Left colon (tissue), 2 donors: ENCODE measurements at places on chromosomes 2 and 18. TPM values are rescaled to one million over a fixed set of nuclear protein-coding genes. Genes with fewer than 3 reads are reported as not detected.
A peak's percentile ranks its signal among the peaks of the same experiment; 100 is the strongest.

DNA sequence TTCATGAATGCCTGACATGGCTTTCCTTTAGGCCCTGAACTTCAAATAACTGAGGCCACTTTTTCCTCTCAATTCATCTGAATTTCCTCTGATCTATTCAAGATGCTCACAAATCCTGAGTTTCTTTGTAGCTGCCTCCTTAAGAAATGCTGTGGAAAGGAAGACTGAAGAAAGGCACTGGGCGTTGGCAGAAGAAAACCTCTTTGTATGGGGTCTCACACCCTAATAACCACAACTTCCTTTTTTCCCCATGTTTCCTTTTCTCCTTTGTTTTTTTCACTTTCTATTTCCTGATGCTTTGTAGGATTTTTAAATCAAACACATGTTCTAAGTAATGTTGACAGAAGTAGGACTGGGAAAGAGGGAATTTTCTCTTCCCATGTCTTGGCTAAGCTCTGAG lies 447.4 kb downstream of the CMPK2 start:
- no peak for DNase-seq

DNA sequence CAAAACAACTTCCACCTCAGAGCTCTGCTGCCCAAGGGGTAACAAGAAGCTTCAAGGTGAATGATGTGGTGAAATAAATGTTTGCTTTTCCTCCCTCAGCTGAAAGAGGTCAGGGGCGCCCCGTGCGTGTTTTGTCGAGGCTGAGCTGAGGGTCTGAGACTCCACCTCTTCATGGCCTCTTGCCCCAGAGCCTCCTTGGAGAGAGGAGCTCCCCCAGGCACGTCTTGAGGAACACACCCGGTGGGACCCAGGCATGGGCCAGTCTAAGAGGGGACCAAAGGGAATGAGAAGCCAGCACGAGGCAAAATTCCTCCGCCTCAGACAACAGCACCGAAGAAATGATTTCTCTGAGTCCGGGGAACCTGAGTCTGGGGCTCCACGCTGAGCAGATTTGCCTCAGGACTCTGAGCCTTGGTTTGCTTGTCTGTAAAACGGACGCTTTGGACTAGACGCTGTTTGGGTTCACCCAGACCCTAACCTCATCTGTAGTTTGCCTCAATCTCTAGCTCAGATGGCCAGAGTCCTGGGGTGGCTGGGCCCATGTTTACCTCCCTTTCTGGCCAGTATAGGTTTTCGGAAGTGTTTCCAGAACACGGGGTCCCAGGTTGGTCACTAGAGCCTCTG lies 56.4 kb upstream of the ODC1 start:
- DNase-seq: no peak

- DNase-seq: no peak
Measured at GRCh38 chr2:1563943-1564891, 151.0 kb downstream of the TPO start.

DNA sequence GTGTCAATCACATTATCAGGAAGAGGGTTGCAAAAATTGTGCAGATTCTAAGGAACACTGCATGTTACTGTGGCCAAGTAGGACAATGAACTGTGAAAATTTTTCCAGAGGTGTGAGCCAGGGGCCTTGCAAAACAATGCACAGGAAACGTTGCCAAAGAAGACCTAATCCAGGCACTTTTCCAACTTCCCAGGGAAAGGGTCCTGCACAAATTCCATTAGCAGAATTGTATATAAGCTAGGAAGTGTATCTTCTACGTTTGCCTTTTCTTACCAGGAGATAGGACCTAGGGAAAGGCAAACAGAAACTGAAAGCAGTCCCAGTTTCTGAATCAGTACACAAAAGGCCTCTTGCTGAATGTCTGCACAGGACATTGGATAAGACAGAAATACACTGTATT lies 1888.3 kb upstream of the CELF4 start:
- no peak for DNase-seq

DNA sequence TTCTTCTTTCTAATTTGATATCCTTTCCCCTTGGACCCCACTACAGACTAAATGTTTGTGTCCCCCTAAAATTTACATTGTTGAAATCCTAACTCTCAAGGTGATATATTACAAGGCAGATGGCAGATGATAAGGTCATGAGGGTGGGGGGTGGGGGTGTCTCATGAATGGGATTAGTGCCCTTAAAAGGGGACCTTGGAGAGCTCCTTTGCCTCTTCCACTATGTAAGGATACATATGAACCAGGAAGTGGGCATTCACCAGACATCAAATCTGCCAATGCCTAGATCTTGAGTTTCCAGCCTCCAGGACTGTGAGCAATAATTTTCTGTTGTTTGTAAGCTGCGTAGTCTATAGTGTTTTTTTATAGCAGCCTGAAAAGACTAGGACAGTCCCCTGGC lies 89.1 kb downstream of the PLA2R1 start:
- DNase-seq: no peak

GRCh38 chr2:185567196-185567595 lies 171.4 kb upstream of the FSIP2 start:
- DNase-seq: no peak

DNA sequence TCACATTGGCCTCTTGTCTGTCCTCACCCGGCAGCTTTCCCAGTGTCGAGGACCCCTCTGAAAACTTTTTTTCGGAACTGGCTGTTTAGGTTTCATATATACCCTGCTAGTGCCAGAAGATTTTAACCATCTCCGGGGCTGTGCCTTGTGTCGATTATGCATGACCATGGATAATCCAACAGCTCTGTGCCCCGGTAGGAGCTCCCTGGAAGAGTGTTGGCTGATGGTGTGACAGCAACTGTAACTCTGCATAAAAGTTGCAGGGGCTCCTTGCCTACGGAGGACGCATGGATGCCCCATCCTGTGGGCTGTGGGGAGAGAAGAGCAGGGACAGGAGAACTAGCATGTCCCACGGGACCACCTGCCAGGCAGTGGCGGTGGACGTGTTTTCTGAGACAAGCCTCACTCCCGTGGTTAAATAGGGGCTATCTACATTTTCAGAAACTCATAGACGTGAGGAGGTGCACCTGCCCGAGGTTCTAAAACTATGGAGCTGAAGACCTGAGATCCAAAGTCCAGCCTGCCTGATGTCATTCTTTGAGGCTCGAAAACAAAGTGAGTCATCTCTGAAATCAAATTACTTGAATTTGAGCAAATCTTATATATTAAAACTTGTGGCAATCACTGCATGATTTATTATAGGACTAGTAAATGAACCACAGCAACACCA lies 437.2 kb upstream of the HS6ST1 start:
- DNase-seq: no peak

GRCh38 chr2:6143812-6144211 lies 451.6 kb downstream of the SOX11 start:
- DNase-seq: no peak

DNA sequence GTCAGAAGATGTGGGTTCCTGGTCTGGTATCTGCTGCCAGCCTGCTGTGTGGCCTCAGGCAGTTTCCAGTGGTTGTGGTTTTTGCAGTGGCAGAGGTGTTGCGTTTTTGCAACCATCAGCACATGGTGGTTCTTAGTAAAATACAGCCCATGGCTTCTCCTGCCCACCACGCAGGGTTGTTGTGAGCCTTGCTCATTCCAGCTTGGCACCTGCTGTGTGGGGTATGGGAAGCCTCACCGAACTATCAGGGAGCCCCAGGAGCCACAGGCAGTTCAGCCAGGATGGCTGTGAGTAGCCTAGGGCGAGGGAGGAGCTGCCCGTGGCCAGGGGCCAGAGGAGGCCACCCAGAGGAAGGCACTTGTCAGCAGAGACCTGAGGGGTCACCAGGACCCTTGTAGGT lies 9.8 kb downstream of the ARID5A start:
- no peak for DNase-seq

DNA sequence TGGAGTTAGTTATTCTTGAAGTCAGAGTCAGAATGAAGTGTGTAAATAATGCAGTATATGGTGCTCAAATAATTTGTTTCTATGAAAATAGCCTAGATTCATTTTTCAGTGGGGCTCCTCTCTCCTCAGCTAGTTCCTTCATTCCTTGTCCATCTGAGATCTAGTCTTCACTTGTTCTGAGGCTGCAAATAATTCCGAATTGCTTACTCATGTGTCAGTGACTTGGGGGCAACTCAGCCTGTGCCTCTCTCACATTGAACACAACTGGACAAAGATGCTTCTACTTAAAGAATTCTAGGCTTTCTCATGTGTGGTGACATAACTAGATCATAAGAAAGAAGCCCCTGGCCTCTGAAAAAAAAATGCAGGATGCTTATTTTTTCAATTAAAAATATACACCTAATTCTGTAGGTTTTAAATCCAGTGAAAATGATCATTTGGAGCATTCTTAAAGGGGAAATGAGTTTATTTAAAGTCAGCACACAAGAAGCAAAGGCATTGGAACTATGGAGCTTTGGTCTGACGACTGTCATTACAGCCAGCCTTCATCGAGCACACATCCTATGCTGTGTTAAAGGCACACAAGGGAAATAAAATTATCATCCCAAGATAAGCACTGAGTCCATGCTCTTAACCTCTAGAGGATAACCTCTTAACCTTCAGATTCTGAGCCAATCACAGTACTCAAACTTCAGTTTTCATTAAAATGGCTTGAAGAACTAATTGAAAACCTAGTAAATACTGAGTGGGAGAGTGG lies 24.8 kb upstream of the SCN7A start:
- no peak for DNase-seq

DNA sequence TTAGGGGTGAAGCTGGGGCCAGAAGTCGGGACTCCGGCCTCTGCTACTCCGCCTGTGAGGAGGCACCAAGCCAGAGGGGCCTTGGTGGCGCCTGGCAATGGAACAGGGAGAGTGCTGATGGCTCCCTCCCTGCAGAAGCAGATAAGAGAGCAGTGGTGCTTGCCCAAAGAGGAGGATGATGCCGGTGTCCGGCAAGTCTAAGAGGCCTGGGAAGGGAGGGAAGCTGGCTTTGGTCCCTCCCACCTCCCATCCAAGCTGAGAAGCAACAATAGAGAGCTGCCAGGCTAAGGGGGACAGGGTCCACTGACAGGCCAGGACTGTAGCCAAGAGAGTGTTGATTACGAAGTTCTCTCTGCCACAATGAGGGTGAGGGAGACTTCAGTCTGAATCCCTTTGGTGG lies 479.5 kb downstream of the TNS1 start:
- no peak for DNase-seq

GRCh38 chr2:55902429-55902828 lies 21.2 kb downstream of the EFEMP1 start:
- DNase-seq: no peak

GRCh38 chr18:56748698-56749268 lies 97.6 kb downstream of the WDR7 start:
- DNase-seq: no peak

DNA sequence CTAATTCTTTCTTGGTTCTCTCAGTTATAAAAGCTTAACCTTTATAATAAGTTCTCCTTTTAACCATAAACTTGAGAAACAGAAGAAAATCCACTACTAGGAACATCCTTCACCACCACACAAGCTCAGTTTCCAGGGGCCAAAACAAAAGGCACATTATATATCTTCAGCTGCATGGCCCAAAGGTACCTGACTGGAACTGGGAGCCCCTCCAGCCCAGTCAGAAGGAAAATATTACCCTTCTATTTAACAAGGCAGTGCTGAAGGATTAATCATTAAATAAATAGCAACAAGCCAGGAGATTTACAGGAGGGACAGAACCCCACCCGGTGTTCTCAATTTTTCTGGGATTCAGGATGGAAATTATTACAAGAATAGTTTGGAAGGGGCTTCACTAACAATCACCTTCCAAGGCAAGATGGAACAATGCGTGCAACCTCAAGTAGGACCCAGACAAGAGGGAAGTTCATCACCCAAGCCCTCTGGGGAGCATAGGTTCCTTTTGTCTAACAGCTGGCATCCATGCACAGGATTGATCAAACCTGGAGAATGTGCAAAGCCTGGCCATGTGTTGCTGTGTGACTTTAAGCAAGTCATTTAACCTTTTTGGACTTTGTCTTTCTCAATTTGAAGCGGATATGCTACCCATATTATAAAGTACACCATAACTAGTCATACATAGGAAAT lies 159.6 kb upstream of the SETBP1 start:
- no peak for DNase-seq

GRCh38 chr18:74819433-74820059 lies 221.9 kb downstream of the ZNF407 start:
- DNase-seq: no peak

DNA sequence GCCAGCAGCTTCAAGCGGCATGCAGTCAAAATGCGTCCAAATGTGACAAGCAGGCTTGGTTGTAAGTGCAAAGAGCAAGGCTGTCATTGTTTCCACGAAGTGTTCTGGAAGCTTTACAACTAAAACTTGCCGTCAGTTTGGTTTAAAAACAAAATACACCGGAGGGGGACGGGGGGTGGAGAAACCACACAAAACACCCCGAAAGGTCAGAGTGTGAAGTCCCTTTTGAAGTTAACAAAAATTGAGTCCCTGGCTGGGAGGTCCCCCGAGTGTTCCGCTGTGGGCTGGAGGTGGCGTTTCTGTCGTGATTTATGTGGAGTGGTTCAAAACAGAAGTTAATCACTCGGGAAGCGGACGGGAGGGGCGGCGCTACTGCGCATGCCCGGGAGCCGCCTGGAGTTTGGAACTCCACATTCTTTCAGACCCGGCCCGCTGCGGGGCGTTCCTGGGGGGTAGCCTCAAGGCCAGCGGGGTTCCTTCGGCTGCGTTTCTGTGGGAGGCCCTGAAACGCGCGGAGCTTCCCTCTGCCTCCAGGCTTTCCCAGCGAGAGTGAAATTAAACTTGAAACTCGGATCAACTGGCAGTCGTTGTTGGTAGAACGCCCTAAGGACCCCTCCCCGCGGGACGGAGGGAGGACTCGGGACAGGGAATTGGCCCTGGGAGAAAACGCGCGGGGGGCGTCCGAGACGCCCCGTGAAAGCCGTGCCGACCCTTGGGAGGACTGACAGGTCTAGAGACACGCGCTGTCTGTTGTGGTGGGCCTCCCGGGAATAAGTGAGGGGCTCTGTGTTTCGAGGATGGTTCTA lies 1.4 kb downstream of the TGIF1 start:
- DNase-seq: peak; percentile 93

- DNase-seq: no peak
Measured at GRCh38 chr2:156935616-156936015, 321.9 kb upstream of the GALNT5 start.

- DNase-seq: no peak
Measured at GRCh38 chr2:100610381-100610831, 47.6 kb downstream of the PDCL3 start.

GRCh38 chr2:233410196-233410760 lies 56.0 kb downstream of the DGKD start:
- DNase-seq: no peak

GRCh38 chr2:240670402-240670801 lies 12.3 kb downstream of the AQP12B start:
- DNase-seq: no peak

DNA sequence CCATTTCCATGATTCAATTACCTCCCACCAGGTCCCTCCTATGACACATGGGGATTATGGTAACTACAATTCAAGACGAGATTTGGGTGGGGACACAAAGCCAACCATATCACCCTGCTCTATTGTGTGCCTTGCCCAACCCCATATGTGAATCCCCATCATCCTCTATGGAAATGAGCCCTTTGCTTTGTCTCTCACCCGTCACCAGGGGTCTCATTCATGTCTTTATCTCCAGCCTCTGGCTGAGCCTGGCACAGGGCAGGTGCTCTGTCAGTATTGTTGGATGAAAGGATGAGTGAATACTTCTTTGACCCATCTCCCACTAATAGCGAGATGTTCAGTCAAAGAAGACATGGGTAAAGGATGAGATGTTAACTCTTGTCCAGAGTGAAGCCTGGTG lies 116.6 kb upstream of the LGALSL start:
- DNase-seq: no peak

The FABP1 gene
- 3,160 TPM for total RNA-seq

The GKN1 gene
- not detected for total RNA-seq

The TEKT4 gene
- not detected for total RNA-seq

The STON1 gene
- 13.3 TPM for total RNA-seq

The NEU4 gene
- 124 TPM for total RNA-seq

The CHPF gene
- total RNA-seq: 37.2 TPM

The FRZB gene
- 20.5 TPM for total RNA-seq

The C2orf66 gene
- total RNA-seq: not detected
